Fibroblast of lung (primary cell): ENCODE measurements at places on chromosomes 1 and 21.

- DNase-seq: no peak
Measured at GRCh38 chr1:166763318-166763717, 76.0 kb upstream of the POGK start.

- DNase-seq: no peak
Measured at GRCh38 chr1:170587253-170587593, 55.3 kb downstream of the GORAB start.

DNA sequence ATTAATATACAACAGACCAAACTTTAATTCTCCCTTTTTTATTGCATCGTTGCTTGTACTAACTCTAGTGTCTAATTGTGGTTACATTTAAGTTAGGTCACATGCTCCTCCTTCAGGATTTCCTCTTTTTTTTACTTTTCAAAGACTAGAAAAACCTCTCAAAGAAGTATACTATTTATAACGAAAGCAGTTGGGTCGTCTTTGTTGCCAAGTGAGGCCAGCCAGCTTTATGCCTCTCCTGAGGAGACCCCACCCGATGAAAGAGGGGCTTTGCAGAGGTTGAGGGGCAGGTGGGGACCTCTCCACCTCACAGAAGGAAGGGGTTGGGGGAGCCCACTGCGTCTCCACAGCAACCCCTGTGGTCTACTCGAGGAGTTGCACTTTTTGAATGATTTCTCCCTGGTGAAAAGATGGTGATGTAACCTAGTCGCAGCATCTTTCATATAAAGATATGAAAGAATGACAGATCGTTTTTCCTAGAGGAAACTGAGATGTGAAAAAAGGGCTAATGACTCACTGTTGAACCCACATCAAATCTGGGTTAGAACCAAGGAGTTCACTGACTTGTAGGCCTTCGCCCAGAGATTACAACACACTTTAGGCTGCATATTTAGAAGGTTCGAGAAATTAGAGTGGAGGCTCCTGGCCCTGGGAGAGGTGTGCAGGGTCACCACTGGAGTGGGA lies 6.4 kb downstream of the TGFB2 start:
- DNase-seq: peak; percentile 79

DNA sequence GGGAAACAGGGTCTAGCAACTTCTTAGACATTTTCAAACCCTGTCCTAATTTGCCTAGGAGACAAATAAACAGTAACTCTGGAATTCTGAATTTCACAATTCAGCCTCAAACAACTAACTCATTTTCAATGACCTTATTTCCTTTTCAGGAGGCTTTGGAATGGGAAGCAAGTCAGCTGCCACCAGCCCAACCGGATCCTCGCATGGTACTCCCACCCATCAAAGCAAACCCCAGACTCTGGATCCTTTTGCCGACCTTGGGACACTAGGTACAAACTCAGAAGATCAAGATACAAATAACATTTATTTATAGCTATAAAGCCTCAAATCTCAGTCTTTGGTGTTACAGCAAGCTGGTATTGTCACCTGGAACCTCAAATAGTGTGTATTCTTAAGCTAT lies 18.9 kb upstream of the LEPR start:
- no peak for DNase-seq

DNA sequence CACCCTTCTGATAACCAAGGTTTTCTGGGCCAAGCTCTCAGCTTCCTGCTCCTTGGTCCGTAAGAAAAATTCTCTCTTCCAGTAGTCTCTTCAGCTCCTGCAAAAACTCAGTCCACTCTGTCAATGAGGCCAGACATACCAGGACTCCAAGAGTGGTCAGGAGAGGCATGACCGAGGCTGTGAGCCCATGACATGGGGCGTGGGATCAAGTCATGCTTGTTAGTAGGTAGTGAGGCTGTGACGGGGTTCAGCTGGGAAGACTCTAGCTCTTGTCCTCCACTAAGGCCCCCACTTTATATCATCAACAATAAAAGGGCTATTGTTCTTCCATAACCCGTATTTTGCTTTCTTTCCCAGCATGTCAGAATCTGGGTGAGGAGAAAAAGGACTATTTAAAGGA lies 10.1 kb upstream of the HCRTR1 start:
- no peak for DNase-seq

- DNase-seq: peak; percentile 10
Measured at GRCh38 chr1:95953015-95953414, 719.0 kb downstream of the RWDD3 start.

GRCh38 chr1:248736977-248737376 lies 18.6 kb downstream of the LYPD8 start:
- no peak for DNase-seq

- DNase-seq: peak; percentile 0
Measured at GRCh38 chr1:182029002-182029378, 32.5 kb downstream of the ZNF648 start.

GRCh38 chr1:248590055-248590454 lies 7.4 kb downstream of the OR2T10 start:
- DNase-seq: no peak

- DNase-seq: peak; percentile 18
Measured at GRCh38 chr1:39671793-39672550, at the start of gene NT5C1A. TSS of gene NT5C1A (minus strand) at chr1:39672107. CDS start at chr1:39672038, 69 bp downstream.

- DNase-seq: peak; percentile 45
Measured at GRCh38 chr1:155598842-155599331, 11.1 kb upstream of the MSTO1 start.

DNA sequence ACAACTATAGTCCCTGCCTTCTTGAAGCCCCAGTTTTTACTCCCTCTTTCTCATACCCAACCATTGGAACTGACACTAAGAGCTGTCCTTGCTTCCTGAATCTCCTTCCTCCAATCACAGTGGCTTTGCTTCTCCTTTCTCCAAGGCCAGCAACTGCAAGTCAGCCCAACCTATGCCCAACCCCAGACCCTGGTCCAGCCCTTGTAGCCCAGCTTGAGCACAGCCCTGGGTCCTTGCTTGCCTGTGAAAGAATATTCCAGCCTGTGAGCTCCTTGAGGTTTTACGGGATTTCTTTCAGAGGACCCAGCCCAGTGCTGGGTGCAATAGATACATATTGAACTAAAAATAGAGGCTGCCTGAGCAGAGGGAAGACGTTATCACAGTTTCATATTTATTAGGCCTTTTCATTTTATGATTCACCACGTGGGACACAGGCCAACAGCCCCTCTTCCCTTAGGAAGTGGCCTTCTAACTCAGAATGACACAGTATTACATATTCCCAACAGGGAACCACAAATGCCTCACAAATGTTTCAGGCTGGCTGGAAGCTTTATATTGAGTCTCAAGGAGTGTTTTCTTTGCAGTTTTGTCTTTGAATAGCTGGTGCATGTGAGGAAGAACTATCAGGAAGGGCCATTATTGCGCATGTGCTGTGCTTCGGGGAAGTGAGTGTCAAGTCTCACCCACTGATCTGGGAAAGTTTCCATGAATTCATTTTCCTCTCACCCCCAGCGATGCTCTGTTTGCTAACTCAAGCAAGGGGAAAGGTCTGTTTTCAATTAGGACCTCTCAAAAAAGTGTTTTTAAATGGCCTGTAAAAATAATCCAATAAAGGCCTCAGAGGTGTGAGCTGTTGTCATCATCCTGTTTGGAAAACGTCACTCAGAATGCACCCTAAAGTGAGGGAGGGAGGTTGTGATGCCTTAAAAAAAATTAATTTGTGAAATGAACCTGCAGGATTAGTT lies 92.3 kb upstream of the NFIA start:
- peak; percentile 93 for DNase-seq

GRCh38 chr1:17210176-17210575 lies 5.2 kb downstream of the PADI1 start:
- no peak for DNase-seq

DNA sequence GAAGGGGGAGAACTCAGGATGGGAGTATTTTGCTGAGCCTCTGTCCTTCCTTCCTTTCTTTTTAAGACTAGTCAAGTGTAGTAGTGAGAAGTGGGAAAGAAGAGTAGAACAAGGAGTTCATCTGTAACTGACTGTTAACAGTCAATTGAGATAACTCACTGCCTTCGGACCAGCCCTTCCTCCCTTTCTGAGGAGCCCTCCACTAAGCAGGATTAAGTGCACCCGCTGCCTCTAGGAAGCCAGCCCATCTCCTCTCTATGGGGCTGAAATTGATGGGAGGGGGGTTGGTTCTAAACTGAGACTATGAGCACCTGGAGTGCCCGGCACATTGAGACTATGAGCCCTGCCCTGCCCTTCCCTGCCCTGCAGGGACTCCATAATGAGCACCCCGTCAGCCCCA lies 72.7 kb upstream of the TINAGL1 start:
- no peak for DNase-seq

DNA sequence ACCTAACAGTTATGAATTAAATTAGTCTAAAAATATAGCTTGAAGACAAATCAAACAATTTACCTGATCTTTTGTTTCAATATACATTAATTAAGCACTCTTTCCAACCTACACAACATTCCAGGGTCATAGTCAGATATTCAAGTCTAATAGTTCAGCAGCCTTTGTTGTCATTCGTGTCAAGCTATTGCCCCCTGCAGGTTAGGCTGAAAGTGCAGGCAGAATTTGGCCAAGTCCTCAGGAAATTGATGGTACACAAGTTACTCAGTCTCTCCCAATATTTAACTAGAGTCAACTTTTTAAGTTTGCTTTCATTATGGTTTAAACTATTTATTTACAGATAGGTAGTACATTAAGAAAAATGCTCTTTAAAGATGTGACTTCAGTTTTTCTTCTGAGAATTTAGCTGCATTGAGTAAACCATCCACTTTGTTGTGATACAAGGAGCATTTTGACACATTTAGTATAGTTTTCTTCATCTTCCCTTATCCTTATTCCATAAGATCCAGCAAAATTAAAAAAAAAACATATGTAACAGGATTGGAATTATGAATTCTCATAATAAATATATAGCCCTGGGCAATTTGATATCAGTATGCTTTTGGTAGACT lies 130.3 kb upstream of the DPYD start:
- peak; percentile 70 for DNase-seq

DNA sequence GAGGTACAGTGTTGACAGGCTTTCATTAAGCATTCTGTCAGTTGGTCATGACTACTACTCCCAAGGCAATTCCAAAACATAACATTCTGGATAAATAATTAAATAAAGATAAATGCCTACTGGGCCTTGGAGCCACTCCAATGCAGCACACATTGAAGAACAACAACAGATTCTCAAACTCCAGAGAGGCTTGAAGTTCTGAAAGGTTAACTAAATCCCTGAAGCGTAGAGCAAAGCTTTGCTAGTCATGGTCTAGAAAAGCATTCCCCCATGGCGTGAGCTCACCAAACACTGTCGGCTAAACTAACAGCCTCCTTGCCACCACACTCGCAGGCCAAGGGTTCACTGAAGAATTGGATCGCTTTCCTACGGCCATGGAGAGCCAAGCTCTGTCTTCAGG lies 268.0 kb downstream of the ATG4C start:
- no peak for DNase-seq

- peak; percentile 84 for DNase-seq
Measured at GRCh38 chr1:84722794-84723193, 32.5 kb upstream of the SSX2IP start.

DNA sequence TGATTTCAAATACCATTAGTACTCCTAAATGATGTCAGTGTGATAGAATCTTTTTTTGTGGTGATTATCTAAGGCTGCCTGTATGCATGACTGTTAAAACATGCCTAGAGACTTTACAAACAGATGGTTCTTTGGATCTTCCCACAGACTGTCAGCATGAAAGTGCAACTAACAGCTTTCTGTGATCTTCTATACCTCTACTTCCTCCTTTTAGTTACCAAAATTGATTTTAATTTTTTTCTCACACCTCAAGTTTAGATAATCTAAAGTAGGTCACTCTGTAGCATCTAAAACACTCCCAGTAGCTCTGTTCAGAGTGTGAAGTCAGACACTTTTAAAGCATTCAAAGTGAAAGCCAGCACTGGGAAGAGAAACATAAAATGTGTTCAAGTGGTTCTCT lies 534.5 kb downstream of the PTPRC start:
- DNase-seq: no peak
